CD4-positive, alpha-beta T cell (primary cell): ENCODE measurements at places on chromosomes 6 and 20.

DNA sequence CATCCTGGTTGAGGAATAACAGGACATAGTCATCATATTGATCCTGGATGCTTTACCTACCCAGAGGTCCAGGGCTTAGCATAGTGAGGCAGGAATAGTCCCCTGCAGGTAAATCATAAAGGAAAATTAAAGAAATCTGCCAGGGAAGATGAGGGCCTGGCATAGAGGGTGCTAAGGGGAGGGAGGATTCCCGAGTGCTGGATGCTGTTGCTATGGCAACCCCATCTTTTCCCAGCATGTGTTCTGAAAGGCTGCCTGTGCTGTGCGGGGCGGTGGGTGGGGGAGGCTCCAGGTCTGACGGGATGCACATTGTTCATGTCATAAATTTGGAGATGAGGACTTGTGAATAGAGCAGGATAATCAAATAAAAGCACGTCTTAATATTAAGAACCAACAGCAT is 212.6 kb upstream of the PCSK2 start:
- no peak for DNase-seq

DNA sequence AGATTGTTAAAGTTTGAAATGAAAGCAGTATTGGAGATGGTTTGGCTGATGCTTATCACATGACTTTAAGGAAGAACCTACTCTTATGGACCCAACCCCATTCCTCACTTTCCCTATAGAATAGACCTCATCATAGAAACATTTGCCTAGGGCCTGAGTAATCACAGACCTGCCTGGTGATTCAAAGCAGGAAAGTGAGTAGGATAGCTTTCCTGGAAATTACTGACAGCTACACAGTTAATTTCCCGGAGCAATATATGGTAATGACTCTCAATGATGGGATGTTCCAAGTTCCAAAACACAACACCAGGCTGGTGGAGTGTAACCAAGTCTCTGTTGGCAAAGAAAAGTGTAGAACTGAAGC is 233.8 kb downstream of the SIM1 start:
- no peak for DNase-seq

- DNase-seq: no peak
Observed at GRCh38 chr6:12944001-12944400, 227.4 kb downstream of the PHACTR1 start.

- no peak for DNase-seq
Observed at GRCh38 chr6:34522761-34523160, 33.4 kb downstream of the SPDEF start.

DNA sequence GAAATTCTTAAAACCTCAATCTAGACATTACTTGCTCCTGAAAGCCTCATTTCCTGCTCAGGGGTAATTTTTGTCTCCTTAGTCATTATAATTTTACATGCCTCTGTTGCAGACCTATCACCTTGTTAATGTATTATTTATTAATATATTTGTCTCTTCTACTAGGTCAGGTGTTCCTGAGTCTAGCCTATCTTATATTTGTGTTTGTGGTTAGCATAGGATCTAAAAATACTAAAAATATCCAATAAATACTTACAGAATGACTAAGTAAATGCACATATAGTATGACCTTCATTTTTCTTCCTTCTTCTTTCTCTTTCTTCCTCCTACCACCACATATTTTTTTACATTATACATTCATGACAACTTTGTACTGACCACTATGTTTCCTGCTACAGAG is 268.9 kb upstream of the HS3ST5 start:
- DNase-seq: no peak

DNA sequence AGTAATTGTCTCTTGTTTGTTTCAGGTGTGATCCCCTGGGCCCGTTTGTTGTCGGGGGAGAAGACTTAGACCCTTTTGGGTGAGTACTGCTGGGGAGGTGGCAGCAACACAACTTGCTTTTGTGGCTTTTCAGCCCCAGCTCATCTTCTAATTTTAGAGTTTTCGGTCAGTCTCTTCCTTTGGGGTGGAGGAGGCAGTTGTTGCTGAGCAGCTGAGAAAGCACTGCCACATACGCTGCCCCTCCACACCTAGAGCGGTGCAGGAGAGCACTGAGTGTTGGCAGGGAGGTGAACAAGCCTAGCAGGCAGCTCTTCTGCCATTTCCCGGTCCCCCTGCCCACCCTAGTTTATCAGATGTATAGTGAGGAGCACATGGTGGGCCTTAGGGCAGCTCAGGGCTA is 21.7 kb downstream of the TMEM74B start:
- DNase-seq: no peak

DNA sequence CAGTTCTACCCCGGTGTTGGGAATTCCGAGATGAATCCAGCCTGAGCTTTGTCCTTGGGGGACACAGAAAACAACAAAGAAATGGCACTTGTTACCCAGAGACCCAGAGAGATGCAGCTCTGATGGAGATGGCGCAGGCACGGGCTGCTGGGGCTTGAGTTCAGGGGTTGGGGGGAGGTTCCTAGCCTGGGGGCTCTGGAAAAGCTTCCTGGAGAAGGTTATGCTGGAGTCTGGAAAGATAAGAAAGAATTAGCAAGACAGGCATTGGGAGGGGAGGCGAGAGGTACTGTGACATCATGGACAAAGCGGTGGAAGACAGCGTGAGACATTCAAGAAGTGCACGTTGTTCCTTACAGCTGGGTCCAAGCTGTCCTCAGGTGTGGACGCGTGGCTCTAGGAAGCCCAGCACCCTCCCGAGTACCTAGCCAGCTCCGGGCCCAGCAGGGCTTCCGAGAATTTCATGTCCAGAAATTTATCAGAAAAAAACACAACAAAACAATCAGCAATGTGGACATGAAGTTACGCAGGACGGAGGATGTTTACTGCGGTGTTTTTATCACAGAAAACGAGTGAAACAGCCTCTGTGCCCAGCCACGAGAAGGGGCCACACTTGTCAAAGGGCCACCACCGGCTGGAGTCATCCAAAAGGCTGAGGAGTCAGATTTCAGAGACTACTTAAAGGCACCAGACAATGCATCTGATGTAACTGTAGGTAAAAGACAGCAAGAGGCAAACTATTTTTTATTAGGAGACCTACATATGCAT is 39.5 kb downstream of the C20orf203 start:
- no peak for DNase-seq

GRCh38 chr6:20978151-20978614 is 443.9 kb downstream of the CDKAL1 start:
- no peak for DNase-seq

DNA sequence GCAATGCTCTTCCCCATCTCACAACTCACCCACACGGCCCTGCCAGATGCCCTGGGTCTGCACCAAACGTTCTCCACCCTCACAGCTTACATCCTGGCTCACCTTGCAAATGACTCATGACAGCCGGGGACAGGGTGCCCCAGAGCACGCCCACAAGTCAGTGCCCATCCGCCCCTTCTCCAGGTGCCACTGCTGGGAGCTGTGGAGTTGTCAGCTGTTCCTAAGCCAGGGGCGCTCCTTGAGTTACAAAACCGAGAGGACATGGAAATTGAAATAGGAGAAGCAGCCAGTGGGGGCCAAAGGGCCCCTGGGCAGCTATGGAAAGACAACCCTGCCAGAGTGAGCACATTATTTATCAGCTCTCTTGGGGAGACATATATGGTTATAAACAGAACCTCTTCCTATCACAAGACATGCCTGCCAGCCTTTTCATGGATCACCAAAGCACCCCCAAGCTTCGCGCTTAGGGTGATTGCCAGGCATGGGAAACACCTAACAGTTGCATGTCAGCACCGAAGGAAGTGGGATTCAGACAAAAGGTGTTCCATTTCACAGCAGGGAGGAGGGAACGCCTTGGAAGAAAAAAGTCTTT is 236.8 kb downstream of the LY86 start:
- DNase-seq: no peak

- no peak for DNase-seq
Observed at GRCh38 chr6:169157197-169158148, 96.2 kb downstream of the THBS2 start.

- DNase-seq: no peak
Observed at GRCh38 chr20:34365765-34366213, 2.7 kb downstream of the ITCH start.

DNA sequence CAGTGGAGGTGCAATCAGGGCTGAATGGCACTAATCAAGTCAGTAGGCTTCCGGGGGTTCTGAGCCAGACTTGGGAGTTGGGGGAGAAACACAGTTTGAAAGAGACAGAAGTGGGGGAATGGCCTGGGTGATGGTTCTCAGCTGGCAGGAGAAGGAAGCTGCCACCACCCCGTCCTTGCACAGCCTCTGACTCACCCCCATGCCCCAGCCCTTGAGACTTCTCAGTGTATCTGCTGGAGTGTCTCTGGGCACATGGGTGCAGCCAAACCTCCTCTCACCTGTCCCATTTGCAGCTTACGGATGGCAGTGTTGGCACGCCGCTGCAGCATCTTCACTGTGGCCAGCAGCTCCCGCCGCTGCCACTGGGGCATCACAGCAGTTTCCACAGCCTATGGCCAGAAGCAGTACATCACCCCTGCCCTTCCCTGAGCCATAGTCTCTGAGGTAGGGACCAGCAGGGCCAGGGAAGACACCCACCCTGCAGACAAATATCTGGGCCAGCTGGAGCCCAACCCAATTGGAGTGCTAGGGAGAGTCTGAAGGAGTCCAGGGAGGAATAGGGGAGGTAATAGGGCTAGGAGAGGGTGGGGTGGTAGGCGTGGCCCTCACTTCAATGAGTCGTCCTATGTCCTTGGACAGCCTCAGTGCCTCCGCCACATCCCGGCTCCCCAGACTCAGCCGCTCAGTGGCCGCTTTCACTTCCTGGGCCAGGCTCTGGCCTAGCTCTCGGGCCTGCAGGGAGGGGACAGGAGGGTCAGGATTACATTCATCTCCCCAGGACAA is 11.2 kb downstream of the AARS2 start:
- no peak for DNase-seq

GRCh38 chr6:116096979-116097816 is 3.5 kb upstream of the NT5DC1 start:
- DNase-seq: no peak

GRCh38 chr6:13643125-13643524 is 28.0 kb downstream of the NOL7 start:
- DNase-seq: no peak

GRCh38 chr20:62381202-62381797 is 5.6 kb upstream of the RPS21 start:
- DNase-seq: no peak

GRCh38 chr20:21322083-21322710 is 19.1 kb downstream of the XRN2 start:
- DNase-seq: no peak

- no peak for DNase-seq
Observed at GRCh38 chr6:107617341-107617932, 127.5 kb downstream of the SOBP start.
